ENCODE measurements at places on chromosomes 12 and 14.

DNA sequence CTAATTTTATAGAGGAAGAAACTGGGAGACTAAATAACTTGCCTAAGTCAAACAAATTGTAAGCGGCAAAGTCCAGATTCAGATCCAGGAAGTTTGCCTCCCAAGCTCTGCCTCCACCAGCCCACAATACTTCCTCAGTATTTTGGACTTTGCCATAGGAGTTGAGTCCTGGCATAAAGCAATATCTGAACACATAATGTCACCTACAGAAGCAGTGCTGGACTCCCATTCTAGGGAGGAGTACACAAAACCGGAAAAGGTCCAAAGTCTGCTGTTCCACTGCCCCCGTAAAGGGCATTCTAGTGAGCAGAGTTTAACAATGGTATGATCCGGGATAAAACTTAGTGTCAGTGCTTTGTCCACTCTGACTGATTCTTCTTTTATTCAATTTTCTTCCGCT lies 340.5 kb downstream of the FUT8 start:
- H3K4me1 ChIP-seq: no peaks in the 10 kb centered on the region
- H3K27me3 ChIP-seq: no peaks in the 10 kb centered on the region
- no peak for DNase-seq

DNA sequence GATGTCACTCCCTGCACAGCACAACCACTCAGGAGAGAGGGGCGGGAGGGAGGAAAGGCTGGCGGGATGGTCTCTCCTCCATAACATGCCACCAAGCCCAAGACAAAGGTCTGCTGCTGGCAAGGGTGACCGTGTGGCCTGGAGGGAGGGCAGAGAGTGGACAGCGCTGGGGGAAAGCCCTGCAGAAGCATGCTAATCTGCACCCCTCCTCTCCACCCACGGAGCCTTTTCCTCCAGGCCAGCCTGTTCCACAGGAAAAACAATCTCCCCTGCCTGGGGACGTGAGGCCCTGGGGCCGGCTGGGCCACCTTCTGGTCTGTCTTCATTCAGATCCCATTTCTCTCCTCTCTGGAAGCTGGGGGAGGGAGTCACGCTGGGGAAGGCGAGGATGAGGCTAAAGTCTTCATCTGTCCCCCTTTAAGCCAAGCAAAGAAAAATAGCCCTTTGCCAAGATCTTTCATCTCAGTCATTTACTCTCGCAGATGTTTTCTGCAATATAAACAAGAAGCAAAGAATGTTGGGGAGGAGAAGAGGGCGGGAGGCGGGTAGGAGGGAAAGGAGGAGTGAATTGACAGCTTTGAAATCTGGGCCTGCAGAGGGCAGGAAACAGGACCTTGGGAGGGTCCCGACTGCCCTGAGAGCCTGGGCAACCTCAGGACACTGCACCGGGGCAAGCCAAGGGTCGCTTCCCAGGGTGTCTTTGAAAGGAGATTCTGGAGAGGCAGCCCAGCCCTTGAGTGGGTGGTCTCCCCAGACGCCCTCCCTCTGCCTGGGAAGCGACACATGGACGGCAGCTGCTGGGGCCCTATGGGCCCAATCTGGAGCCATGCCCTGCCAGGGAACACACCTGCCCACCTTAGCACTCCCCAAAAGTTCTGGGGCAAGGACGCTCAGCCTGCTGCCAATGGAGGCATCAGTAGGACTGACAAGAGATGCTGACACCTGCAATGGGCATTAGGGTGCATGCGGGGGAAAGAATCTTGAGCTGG lies 133.6 kb downstream of the ZFP36L1 start:
- peak; percentile 59 for DNase-seq
- H3K4me3 ChIP-seq: no peak overlapping the region
- peaks cover 21% of the 10 kb centered on the region for H3K4me1 ChIP-seq

- no peak overlapping the region for H3K27ac ChIP-seq
- H3K36me3 ChIP-seq: no peaks in the 10 kb centered on the region
- DNase-seq: peak; percentile 27
- no peaks in the 10 kb centered on the region for H3K27me3 ChIP-seq
- no peaks in the 10 kb centered on the region for H3K4me1 ChIP-seq
Observed at GRCh38 chr12:1927051-1927680, 8.7 kb upstream of the CACNA2D4 start.

- no peak overlapping the region for H3K27ac ChIP-seq
- no peak overlapping the region for H3K4me3 ChIP-seq
- no peaks in the 10 kb centered on the region for H3K4me1 ChIP-seq
- H3K36me3 ChIP-seq: no peaks in the 10 kb centered on the region
- DNase-seq: peak; percentile 37
Observed at GRCh38 chr14:103862393-103862782, 15.0 kb upstream of the PPP1R13B start.

All from Caco-2 (cell line).